ENCODE measurements at places on chromosomes 7 and 10. TPM values are rescaled to one million over a fixed set of nuclear protein-coding genes. Genes with fewer than 3 reads are reported as not detected.
A peak's percentile ranks its signal among the peaks of the same experiment; 100 is the strongest.

GRCh38 chr10:52755297-52756062 is 17.1 kb downstream of the MBL2 start:
- H3K4me3 ChIP-seq, result peak overlapping the region; percentile 22
- H3K27me3 ChIP-seq, result no peaks in the 10 kb centered on the region
- H3K27ac ChIP-seq, result no peak overlapping the region
- peaks cover 35% of the 10 kb centered on the region for H3K4me1 ChIP-seq
- no peak for DNase-seq

GRCh38 chr10:87763086-87763861 is 54.8 kb downstream of the ATAD1 start:
- no peaks in the 10 kb centered on the region for H3K27me3 ChIP-seq
- H3K36me3 ChIP-seq, result no peaks in the 10 kb centered on the region
- DNase-seq, result no peak
- no peak overlapping the region for H3K27ac ChIP-seq
- no peak overlapping the region for H3K4me3 ChIP-seq
- peaks cover 34% of the 10 kb centered on the region for H3K4me1 ChIP-seq

DNA sequence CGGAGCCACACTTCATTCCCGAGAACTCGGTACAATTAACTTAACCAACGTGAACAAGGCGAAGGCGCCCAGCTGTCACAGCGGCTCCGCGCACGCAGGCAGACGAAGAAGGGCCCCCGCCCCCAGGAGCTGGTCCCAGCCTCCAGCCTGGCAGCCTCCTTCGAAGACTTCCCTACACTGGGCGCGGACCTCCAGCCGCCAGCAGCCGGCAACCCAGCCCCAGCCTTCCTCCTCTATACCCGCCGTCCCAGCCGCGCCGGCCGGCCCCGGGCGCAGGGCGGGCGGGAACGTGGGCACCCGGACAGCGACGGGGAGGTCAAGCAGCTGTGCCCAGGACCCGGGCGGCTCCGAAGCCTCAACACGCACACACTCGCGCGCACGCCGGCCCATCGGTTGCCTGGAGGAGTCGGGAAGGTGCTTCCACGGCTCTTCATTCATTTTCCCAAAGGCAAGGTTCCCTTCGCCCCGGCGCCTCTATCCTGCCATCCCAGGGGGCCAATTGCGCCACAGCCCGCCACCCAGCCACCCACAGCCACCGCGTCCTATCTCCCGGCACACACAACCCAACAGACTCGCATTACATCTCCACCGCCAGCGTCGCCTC is 1.6 kb downstream of the CHST15 start:
- H3K36me3 ChIP-seq, result no peaks in the 10 kb centered on the region
- peaks cover 74% of the 10 kb centered on the region for H3K4me1 ChIP-seq
- H3K27ac ChIP-seq, result peak overlapping the region; percentile 92
- H3K4me3 ChIP-seq, result peak overlapping the region; percentile 76
- no peak for DNase-seq
- H3K27me3 ChIP-seq, result no peaks in the 10 kb centered on the region

Gene CRYGN
- not detected for total RNA-seq

Gene LOXL4
- total RNA-seq, result 2.5 TPM

Measured in left lung (tissue), 14 donors.